T-helper 9 cell (primary cell): ENCODE measurements at places on chromosomes 16 and 17.

DNA sequence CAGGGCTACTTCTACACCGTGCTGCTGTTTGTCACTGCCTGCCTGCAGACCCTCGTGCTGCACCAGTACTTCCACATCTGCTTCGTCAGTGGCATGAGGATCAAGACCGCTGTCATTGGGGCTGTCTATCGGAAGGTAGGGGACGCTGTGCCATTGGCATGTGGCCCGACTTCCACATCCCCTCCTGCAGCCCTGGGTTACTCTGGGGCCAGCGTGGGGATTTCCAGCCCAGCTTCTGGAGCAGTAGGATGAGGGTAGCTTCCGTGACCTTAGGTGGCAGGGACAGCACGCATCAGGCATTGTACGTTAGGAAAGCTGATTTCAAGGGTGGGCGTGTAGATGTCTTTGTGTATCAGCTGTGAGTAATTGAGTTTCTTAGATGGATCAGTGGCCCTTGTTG lies 96.5 kb downstream of the ABCC1 start:
- DNase-seq: no peak

- no peak for DNase-seq
These were observed 34.1 kb upstream of the ABCA6 start for GRCh38 chr17:69175625-69176456.

GRCh38 chr16:78902321-78902720 lies 698.2 kb downstream of the MAF start:
- no peak for DNase-seq

DNA sequence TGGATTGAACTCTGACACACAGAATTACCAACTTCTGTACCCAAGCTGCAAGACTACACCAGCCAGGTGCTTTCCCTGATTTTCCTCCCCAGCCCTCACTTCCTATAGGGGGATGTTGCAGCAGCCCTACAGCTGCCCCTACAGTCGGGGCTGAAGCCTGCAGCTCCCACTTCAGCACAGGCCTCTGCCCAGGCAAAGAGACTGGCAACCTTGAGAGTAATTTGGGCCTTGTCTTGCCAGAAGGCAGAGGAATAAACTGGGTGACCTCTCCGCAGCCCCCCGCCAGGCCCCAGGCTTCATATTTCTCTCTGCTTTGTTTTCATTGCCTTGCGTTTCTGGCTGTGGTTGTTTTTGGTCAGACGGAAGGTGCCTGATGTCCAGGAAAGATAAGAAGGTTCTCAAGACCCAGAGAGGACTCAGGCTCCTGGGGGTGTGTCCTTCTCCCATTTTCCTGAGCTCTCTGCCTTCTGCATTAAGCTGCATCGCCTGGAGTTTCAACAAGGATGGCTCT lies 32.0 kb downstream of the SLC6A4 start:
- no peak for DNase-seq

- DNase-seq: no peak
These were observed 34.0 kb downstream of the DGKE start for GRCh38 chr17:56867948-56868376.

DNA sequence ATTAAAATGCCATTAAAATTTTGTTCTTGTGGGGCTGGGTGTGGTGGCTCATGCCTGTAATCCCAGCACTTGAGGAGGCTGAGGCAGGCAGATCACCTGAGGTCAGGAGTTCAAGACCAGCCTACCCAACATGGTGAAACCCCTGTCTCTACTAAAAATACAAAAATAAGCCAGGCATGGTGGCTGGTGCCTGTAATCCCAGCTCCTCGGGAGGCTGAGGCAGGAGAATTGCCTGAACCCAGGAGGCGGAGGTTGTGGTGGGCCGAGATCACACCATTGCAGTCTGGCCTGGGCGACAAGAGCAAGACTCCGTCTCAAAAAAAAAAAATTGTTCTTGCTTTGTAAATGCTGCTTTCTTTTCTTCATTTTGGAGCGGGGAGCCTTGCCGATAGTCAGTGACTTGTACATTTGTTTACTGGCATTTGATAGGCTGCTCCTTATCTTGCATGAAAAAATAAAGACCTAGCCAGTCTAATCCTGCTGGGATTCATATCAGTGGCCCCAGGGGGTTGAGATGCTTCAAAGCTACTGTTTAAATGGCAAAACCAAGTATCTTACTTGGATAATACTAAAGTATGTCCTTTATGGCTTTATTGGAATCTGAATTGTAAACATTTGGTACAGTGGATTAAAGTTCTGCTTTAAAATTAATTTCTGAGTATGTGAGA lies 3.3 kb upstream of the CLTC start:
- no peak for DNase-seq

GRCh38 chr16:529012-529575 lies 1.6 kb downstream of the CAPN15 start:
- DNase-seq: no peak
